ENCODE measurements at places on chromosomes 3 and 15.
A peak's percentile ranks its signal among the peaks of the same experiment; 100 is the strongest.

- DNase-seq = no peak
Observed at GRCh38 chr3:51773529-51774056, 5.4 kb downstream of the IQCF6 start.

- peak; percentile 67 for DNase-seq
Observed at GRCh38 chr3:171772427-171773056, 37.7 kb downstream of the PLD1 start.

- no peak for DNase-seq
Observed at GRCh38 chr3:150710097-150710496, 6.4 kb upstream of the ERICH6 start.

- no peak for DNase-seq
Observed at GRCh38 chr15:78065973-78066946, 11.3 kb downstream of the TBC1D2B start.

DNA sequence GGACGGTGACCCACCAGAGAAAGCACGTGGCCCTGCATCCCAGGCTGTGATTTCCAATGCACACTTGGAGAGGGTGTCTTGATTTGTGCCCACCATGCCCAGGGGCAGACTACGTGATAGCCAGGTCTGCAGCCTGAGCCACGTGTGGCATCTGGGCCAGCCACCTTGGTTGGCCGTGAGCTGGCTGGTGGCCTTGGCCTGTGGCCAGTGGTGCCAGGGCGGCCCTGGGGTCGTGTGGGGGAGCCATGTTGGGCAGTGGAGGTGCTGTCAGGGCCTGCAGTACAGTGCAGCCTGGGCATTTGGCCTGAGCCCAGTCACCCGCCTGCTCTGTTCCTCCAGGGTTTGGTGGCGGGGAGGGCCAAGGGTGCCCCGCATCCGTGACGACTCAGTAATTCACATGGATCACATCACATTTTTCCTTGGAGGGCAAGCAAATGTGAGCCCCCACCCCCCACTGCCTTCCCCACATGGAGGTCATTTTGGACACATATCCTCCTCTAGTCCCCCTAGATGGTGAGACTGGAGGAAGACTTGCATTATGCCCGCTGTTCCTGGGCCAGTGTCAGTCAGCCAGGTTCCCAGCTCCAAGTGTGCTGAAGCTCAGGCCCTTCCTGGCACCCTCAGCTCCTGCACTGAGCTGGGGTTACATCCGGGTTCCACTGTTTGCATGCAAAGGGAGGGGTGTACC, 201.4 kb downstream of the UBE3A start:
- DNase-seq = no peak

DNA sequence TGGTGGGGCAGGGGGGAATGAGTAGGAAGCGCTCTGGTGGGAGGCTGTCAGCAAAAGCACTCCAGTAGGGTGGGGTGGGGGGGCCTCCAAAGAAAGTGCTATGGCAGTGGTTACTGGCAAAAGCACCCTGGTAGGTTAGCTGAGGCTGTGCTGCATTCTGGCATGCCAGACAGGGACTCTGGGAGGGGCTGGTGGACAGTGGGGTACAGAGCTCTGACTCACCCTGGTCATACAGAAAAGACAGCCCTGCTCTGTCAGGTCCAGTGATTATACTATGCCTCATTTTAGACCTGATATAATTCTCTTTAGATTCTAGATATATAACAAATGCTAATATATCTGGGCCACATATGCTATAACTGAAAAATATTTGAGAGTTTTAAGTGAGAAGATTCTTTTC, 82.8 kb upstream of the CPNE4 start:
- DNase-seq = no peak

- DNase-seq = no peak
Observed at GRCh38 chr3:16174026-16174355, 489 bp upstream of the GALNT15 start.

GRCh38 chr3:194749631-194750490, 64.2 kb downstream of the FAM43A start:
- no peak for DNase-seq

- no peak for DNase-seq
Observed at GRCh38 chr15:58332676-58333400, 99.0 kb upstream of the LIPC start.

- DNase-seq = no peak
Observed at GRCh38 chr15:38746211-38746610, 181.6 kb upstream of the RASGRP1 start.

GRCh38 chr3:42745776-42746454, 27.1 kb downstream of the CCDC13 start:
- no peak for DNase-seq

GRCh38 chr3:184362668-184363546, 1.4 kb downstream of the POLR2H start:
- peak; percentile 99 for DNase-seq

- no peak for DNase-seq
Observed at GRCh38 chr3:19347671-19348070, 199.4 kb downstream of the KCNH8 start.

GRCh38 chr15:25730918-25731317, 132.2 kb downstream of the ATP10A start:
- no peak for DNase-seq

- DNase-seq = no peak
Observed at GRCh38 chr3:112350018-112350810, 17.3 kb downstream of the CD200 start.

DNA sequence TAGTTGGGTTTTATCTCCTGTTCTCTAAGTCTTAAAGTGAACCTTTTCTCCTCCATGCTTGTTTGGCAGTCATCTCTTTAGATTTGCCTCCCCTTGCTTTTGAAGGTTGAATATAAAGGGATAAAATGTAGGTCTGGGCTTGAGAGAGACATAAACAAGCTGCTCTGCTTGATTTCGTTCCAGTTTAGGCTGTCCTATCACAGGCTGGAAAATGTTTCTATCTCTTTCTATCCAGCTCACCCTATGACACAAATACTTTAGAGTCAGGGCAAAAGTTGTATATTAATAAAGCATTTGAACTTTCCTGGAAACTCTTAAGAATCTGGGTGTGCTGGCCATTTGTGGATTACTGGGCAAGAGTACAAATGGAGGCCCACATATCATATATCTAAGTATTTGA, 29.5 kb upstream of the ZBBX start:
- DNase-seq = no peak

GRCh38 chr3:112187300-112187699, 54.3 kb upstream of the GCSAM start:
- DNase-seq = no peak

- DNase-seq = peak; percentile 43
Observed at GRCh38 chr15:45611305-45611704, 23.5 kb upstream of the SQOR start.

DNA sequence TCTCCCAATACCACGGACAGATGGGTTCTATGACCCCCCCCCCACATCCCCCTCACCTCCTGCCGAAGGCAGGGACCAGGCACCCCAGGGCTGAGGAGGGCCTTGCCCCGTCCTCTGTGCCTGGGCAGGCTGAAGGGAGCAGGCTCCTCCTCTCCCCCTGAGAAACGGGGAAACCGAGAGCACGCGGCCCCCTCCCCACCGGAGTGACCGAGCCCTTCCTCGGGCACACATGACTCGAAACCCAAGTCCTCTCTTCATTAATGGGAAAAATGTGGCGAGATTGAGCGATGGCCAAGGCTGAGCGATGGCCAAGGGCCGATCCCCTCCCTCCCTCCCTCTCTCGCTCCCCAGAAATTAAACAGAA, 7.0 kb downstream of the EPHB3 start:
- no peak for DNase-seq

DNA sequence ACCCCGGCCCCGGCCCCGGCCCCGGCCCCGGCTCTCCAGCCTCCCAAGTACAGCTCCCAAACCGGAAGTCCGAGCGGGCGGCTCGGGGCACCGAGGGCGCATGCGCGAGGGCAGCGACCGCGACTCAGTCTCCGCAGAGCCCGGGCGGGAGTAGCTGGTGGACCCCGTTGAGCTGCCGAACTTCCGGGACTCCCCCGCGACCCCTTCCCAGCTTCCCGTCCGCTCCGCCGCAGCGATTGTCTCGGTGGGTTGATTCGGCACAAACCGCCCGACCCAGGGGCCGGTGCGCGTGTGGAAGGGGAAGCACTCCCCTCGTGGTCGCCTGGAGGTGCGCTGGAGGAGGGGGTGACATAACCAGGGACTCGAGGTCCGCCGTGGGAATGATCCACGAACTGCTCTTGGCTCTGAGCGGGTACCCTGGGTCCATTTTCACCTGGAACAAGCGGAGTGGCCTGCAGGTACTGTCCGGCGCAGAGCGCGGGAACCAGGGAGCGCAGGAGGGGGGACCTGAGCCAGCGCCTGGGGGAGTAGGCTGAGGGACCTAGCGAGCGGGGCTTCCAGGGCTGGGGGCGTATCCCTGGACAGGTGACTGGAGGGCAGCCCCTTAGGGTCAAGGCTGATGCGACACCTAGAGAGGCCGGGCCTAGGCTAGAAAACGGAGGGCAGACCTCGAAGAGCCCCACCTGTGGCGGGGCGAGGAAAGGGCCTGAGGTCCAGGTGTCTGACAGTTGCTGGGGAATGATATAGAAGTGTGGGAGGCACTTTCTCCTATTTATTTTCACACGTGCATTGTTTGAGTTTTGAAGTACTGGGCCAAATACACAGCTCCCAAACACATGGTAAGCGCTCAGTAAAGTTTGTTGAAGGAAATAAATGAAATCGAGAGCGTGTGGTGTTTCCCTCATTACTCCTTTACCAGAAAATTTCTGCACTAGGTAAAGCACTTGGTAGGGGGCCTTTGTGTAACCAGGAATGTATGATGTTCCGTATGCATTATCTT, at the start of the genes TUBGCP4 and ZSCAN29:
Gene TUBGCP4 (plus strand): TSS at position 127 of the 1,000 bp plus-strand sequence. CDS start 254 bp downstream, at position 381.
Gene ZSCAN29 (minus strand): TSS at position 69 of the 1,000 bp plus-strand sequence. CDS start 1,130 bp downstream, outside the sequence.
- DNase-seq = peak; percentile 83

- DNase-seq = no peak
Observed at GRCh38 chr3:71512000-71512399, 71.5 kb downstream of the FOXP1 start.

DNA sequence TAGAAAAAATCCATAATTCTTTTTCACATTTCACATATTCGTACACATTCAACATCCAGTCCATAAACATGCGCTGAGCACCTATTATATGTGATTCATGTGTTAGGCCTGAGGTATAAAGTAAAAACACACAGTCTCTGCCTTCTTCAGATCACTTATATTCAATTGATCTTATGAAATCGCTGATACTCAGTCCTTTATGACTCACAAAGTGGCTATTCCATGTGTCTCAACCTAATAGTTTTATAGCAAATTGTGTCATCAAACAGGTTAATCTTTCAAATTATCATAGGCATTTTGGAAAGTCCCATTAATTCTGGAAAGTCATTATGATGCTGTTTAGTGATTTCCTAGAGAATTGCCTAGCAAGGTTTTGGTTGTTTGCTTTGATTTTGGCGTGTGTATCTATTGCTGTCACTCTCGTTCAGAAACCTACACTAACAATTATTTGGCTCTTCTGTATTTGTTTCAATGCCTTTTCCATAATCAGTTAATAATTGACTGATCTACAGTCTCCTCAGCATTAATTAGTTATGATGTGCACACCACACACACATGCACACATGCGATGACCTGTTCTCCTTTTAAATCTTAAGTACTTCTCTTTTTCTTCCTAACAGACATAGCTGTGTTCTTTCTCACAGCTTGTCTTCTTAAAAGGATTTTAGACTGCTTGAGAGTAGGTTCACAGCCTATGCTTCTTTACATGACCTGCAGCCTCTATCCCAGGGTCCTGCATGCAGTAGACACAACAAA, 353.1 kb downstream of the MECOM start:
- DNase-seq = no peak

DNA sequence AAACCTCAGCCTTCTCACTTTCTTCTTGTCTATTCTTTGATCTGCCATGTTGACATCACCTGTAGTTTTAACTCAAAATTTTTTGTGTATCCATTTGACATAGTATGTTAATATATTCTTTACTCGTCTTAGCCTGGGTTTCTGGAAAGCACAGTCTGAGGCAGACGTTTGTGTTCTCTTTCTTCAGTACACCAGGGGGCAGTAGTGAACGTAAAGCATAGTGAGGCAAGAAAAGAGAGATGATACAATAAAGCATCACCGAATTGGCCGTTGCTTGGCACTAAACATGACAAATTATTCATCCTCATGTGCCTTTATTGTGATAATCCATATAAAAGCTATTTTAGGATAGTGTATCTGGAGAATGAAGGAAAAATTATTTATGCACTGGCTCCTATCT, 141.0 kb upstream of the MYRIP start:
- peak; percentile 49 for DNase-seq

DNA sequence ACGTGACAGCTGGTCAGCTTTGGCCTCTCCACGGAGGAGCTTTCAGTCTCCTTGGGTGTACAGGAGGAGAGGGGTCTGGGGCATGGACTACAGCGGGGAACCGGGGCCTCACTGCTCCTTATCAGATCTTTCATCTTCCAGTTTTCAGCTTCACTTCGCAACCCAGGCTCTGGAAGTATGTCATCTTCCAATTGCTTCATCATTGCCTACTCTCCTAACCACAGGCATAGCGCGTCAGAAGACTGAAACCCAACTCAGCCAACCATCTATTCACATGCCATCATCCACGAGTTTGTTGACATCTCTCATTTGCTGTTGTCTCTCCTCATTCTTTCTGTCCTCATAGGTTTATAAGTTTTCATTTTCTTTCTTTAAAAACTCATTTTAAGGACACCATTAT, 119.5 kb downstream of the MYLK start:
- no peak for DNase-seq

DNA sequence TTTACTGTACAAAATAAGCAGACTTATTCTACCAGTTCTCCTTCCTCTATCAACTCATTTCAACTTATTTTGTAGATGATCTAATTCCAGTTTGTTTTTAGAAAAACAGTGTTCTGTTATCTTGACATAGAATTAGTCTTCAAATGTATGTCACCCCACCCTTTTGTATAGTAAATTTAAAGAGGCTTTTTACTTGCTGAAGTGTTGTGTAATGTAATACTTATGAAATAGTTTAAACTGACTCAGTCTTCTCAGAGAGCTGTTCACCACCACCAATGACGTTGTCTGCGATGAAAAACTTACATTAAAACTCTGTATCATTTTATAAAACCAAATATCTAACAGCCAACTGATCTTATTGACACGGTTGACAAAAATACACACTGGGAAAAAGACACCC, 82.9 kb downstream of the RAP2B start:
- no peak for DNase-seq

DNA sequence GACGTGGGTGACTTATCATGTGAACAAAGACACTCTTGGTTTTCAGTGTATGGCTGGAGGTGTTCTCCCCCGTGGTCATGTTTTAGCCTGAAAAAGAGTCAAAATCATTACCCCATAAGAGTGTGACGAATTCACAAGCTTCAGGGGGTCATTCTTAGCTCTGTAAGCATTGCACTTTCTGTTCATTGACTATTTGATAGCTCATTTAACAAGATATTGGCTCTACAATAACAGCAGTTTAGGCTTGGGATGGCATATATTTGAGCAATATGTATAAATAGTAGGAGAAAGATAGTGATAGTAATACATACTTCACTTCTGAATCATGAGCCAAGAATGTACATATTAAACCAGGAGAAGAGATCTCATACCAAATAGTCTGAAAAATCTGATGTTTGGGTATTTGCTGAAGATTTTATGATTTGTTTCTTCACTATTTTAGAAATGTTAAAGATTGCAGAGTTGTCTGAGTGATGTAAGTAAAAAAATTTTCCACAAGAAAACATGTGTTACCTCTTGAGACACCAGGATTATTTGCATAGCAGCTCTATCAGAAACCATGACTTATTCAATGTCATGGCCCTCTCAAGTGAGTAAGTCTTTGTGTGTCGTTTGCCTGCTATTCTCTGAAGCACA, 996.0 kb downstream of the OTOL1 start:
- DNase-seq = no peak
